ENCODE measurements at places on chromosomes 4 and X.

GRCh38 chr4:82005158-82005557 is 368.6 kb downstream of the HNRNPD start:
- no peak for DNase-seq

DNA sequence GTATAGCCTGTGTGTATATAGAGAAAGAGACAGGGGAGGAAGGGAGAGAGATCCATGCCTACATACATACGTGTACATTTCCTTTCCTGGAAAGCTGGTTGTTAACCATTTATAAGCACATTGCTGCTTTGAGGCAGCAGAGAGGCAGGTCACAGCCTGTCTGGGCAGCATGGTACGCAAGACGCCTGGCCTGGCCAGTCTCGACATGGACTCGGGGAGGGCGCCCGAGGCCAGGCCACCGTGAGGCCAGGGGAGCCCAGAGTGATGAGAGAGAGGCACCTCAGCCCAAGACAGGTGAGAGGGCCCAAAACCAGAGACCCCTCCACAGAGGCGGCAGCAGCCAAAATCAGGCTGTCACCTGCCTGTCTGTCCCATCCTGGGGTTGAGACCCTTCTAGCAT is 3.9 kb downstream of the TREX2 start:
- DNase-seq, result no peak

- DNase-seq, result no peak
These were observed 585.7 kb upstream of the PABPC4L start for GRCh38 chr4:134787315-134787714.

DNA sequence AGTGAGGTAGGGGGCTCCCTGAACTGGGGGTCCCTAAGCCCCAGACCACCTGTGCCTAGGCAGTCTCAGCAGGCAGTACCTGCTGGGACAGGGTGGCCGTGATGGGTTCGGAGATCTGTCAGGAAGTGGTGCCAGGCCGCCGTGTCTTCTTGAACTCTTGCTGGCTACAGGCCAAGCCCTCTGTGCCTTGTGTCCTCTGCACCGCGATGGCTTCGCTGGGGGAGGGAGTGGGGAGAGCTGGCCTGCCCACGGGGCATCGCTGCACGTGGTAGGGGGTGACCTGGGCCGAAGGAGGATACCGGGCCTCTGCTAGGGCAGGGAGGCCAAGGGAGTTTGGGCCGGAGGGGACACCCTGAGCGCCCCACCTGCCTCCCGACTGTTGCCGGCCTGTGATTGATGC is 96.7 kb upstream of the NKX1-1 start:
- peak; percentile 22 for DNase-seq

DNA sequence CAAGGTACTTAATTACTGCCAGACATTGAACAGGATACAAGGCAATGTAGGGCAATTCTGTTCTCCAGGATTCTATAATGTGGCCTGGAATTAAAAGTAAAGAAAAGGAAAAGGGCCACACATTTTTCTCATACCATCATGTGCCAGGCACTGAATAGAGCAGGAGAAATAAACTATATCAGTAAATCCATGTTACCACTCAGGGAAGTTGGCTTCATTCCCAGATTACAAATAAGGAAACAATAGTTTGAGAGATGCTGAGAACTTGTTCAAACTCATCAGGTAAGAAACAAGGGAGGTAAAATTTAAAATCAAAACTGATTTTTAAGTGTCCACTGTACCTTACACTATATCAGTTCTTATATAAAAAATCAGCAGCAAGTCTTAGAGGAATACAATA is 645.0 kb upstream of the ATOH1 start:
- no peak for DNase-seq

DNA sequence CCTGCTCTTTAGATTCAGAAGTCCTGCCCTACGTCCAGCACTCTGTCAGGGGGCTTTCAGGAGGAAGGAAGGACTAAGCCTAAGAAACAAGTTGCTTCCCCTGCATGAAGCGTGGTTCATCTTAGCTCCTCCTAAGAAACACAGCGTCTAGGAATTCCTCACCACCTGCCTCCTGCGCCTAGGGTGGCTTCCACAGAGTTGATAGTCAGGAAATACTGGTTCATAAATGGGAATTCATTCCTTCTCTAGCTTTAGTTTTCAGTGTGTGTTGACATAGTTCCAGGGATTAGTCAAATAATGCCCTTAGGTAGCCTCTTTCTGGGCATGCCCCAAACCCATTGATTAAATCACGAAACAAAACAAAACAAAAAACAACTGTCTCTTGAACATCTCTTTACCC is 1.7 kb upstream of the MXRA5 start:
- DNase-seq, result no peak

DNA sequence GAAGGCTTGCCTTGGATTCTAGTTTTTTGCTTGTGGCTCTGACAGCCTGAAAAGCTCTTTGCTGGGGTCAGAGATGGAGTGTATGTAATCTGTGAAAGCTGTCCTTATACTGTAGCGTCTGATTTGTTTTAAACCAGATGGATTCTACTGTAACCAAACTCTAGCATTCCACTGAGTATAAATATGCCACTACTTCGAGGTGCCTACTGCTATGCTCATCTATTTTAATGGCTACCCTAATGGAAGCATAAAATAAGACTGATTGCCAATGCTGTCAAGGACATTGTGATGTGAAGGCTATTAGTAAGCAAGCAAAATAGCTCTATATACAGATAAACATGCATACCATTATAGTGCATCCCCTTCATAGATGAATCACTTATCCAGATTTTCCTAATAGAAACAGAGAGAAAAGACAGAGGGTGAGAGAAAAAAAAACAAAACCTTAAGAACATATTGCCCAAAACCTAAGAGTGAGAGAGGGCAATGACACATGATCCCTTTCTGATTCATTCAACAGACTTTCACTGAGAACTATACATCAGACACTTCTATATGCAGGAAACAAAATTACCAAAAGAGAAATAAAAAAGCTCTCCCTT is 1025.8 kb upstream of the LCORL start:
- DNase-seq, result no peak

DNA sequence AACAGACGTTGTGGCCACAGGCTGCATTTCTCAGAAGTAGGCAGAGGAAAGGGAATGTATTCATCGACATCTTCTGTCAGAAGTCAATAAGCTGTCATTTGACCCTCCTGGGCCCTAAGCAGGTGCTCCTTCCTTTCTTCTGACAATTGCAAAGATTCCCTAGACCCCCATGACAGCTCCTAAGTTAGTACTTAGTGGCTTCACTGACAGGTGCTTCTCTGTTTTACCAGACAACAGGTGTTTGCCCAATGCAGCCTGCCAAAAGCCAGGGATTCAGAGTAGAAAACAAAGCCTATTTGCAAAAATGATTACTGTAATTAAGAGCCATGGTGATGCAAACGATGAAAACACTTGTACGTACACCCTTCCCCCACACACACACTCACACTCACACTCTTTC is 7.5 kb upstream of the FGF5 start:
- no peak for DNase-seq

DNA sequence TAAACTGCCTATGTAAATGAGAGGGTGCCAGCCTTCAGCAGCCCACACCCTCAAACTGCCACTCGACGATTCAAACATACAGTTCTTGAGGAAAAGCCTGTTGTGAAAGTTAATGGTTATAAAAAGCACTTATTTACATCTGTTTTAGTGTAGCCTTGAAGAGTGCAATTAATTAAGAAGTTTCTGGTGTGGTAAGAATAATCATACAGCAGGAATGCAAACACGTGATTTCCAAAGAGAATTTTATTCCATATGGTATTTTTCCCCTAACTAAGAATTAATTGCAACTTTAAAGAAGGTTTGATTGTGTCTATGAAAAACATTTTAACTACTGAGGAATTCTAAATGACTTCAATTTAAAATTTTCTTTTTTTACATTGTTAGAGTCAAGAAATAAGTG is 176.3 kb upstream of the PITX2 start:
- no peak for DNase-seq

- no peak for DNase-seq
These were observed 36.0 kb downstream of the FUNDC1 start for GRCh38 chrX:44506678-44507077.

DNA sequence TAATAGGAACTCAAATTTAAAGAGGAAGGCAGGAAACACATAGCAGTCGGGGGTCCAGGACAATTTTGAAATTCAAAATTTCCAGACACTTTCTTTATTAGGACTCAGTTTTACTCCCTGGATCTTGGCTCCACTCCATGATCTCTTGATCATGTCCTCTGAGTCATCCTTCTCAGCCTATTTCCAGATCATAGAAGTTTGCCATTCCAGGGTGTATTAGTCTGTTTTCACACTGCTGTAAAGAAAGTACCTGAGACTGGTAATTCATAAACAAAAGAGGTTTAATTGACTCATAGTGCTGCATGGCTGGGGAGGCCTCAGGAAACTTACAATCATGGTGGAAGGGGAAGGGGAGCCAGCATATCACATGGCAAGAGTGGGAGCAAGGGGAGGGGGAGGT is 564.7 kb upstream of the ACTRT1 start:
- DNase-seq, result peak; percentile 10

- no peak for DNase-seq
These were observed 935.2 kb downstream of the DMD start for GRCh38 chrX:32276153-32276552.

GRCh38 chr4:144820728-144821085 is 174.8 kb downstream of the HHIP start:
- no peak for DNase-seq

GRCh38 chrX:6954836-6955235 is 192.7 kb upstream of the STS start:
- no peak for DNase-seq

DNA sequence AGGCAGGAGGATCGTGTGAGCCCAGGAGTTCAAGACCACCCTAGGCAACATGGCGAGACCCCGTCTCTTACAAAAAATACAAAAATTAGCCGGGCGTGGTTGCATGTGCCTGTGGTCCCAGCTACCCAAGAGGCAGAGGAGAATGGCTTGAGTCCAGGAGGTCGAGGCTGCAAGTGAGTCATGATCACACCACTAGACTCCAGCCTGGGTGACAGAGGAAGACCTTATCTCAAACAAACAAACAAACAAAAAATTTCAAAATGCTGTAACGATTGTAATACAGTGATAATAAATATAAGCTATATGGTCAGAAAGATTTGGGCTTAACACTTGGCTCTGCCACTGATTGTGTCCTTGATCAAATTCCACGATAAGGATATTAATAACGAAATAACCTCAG is 24.2 kb downstream of the SLC25A4 start:
- DNase-seq, result no peak

GRCh38 chr4:22235698-22236097 is 280.2 kb downstream of the ADGRA3 start:
- DNase-seq, result no peak

GRCh38 chr4:154595807-154596206 is 5.3 kb upstream of the FGA start:
- DNase-seq, result no peak

- no peak for DNase-seq
These were observed 33.6 kb downstream of the CLCN4 start for GRCh38 chrX:10190367-10190766.

- DNase-seq, result no peak
These were observed 72.3 kb upstream of the GRID2 start for GRCh38 chr4:92231511-92231910.

DNA sequence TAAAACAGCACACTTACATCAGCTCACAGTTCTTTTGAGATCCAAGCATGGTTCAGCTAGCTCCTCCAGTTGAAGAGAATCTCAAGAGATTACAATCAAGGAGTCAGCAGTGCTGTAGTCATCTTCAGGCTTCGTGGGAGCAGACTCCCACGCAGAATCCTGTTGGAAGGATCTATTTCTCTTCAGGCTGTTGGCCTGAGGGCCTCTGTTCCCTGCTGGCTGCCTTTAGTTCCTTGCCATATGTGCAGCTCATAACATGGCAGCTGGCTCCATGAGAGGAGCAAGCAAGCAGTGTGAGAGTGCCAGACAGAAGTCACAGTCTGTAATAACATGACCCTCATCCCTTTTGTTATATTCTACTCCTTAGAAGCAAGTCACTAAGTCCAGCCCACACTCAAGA is 168.6 kb downstream of the COX18 start:
- no peak for DNase-seq

DNA sequence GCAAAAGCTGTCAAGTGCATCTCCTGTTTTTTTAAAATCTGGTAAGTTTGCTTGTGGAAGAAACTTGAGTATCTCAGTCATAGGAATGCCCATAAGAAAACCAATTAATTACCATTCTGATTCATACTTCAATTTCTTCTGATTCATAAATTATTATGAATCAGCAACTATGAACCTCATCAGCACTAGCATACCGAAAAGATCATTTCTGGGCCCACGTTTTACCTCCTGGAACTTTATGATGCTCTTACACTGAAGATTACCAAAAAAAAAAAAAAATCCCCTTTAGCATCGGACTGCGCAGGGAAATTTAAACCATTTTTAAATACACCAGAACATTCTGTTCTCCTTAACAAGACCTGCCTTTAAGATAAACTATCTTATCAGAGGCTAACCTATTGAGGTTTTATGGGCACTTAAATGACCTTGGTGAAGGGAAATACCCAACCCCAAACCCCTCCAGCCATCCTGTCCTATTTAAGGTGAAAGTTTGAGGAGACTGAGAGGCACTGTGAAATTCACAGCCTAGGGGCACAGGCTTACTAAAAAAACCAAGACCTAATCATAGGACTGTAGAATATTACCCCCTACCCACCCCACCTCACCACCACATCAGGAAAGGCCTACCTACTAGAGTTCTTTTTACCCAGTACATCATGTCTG is 38.2 kb upstream of the ABCG2 start:
- no peak for DNase-seq

DNA sequence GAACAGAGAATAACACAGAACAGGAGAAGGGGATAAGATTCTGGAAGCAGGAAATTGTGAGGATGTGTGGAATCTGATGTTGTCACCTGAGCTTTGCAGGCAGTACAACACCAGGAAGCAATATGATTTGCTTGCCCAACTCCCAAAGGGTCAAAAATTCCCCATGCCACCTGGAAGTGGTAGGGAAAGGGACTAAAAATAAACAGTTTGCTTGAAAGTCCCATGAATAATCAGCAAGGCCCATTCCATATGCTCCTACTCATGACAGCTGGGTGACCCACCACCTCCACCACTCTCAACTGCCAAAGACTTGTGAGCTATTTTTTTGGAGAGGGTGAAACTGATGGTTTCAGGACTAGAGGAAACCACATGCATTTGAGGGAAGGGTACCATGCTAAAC is 168.4 kb downstream of the KCNIP4 start:
- DNase-seq, result no peak

DNA sequence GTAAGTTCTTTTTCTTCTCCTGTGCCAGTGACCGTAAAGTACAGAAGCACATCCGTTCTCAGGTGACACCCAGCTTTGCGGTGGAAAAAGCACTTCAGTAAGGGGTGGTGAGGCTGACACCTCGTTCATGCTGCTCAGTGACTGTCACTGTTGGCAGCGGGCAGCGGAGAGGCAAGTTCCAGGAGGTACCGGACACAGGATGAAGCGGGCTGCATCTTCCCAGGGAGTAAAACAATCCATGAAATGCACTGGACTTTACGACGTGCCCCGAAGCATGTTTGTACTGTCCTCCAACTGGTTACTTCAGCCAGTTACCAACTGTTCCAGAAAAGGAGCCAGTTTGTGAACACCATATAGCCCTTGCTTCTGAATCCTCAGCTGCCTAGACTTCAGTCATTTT is 110.7 kb downstream of the ZNF827 start:
- DNase-seq, result no peak
